ENCODE measurements at places on chromosomes 5 and 9. TPM values are rescaled to one million over a fixed set of nuclear protein-coding genes. Genes with fewer than 3 reads are reported as not detected.

UHRF2 gene
- polyA plus RNA-seq: 16.6 TPM

PCSK1 gene
- polyA plus RNA-seq: 0.08 TPM

DNA sequence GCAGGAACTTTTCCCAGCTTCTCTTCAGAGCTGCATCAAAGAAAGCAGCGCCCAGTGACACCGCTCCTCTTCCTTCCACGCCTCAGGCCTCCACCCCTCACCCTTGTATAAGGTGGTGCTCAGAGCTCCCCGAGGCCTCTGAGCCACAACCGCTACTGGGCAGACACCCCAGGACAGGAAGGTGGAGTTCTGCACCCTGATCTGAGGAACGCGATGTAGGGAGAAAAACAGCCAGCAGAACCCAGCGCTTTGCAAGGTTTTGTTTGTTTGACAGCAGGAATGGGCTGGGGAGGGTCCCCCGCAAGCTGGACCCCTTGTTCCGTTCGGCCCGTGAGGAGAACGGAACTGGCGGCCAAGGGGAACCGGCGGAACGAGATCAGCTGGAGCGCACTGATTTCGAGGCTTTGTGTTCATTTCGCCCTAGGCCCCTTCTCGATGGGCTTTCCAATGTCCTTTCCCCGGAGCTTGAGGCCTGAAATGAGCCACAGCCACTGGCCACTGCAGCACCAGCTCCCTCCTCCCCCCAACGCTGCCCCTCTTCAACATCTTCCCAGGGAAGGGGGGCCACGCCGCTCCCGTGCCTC, 4.1 kb downstream of the EDF1 start:
- DNase-seq: peak; percentile 3

- no peak for DNase-seq
These were observed 3.8 kb upstream of the CCDC192 start for GRCh38 chr5:127699416-127699815.

GRCh38 chr9:32915802-32916201, 85.6 kb downstream of the APTX start:
- DNase-seq: no peak

- peak; percentile 19 for DNase-seq
These were observed 50.4 kb upstream of the FAM170A start for GRCh38 chr5:119578937-119579336.

DNA sequence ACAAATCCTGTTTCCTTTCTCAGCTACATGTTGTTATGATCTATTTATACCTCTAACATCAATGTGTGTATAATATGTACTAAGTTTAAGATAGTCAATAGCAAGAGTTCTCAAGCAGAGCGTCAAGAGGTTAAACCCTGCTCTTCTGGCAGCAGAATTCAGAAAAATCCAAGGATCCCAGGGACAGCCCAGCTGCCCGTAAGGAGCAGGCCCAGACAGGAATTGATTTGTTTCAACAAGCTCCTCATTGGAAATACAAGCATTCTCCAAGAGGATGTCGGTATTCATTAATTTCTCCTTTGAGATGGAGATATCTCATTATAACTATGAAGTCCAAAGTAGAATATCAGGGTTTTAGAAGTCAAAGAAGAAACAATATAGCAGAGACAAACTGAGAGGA, 14.9 kb downstream of the EFNA5 start:
- no peak for DNase-seq

SLC6A19 gene
- 5.8 TPM for polyA plus RNA-seq

DNA sequence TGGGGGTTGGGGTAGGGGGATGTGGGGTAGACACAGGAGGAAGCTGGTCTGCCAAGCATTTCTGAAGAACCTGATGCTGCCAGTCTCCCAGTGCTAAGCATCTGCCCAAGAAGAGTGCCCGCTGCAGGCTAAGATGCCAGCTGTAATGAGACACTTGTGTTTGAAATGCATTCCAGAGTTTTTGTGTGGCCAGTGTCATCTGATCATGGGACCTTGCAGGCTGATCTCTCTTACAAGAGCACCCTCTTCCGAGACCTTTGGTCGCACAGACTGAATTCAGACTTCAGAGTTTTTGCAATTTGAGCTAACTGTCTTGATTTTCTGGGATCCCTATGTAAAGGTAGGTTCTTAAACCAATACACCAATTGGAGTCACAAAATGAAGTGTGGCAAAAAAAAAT, 58.1 kb downstream of the DENND1A start:
- DNase-seq: no peak

DNA sequence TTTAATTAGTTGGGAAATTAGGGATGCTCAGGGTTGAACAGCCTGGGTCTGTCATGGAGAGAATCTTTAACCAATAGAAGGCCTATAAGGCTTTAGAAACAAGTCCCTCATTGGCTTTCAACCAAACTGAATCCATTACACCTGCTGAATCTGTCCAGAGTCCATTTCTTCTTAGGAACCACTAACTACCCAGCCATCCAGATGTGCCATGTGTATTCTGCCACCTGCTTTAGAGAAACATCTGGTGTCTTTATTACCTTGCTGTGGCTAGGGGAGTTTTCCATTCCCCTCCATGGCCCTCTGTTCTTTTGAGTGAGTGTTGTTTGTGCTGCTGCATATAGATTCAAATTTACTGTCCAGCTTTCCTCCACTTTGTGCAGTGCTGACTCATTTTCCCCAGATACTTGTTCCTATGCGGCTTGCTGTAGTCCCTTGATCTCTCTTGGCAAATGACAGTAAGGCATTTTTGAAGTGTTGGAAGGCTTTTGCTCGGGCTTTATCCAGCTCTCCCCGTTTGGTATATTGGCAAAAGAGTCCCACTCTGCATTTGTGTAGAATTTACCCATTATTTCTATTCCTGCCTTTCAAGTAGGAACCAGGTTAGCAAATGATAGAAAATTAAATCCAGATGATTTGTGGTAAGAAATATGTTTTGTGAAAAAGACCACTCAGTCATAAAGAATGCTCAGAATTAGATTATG, 54.6 kb downstream of the NLN start:
- DNase-seq: no peak

DNA sequence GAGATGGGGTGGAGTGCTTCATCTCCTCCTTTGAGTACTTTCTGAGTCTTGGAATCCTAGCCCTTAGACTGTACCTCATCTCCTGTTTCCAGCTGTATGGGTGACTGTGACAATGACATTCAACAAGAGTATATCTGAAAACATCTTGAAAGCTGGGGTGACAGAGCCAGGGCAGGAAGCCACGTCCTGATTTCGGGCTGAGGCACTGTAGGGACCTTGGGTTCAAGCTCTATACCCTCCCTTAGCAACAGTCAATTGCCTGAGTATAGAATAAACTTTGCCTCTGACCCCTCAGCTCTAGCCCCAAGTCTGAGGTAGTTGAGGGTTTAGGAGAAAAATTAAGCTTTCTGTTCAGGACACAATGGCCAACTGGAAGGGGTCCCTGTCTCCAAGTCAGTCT, 6.3 kb downstream of the FOXE1 start:
- DNase-seq: no peak

DNA sequence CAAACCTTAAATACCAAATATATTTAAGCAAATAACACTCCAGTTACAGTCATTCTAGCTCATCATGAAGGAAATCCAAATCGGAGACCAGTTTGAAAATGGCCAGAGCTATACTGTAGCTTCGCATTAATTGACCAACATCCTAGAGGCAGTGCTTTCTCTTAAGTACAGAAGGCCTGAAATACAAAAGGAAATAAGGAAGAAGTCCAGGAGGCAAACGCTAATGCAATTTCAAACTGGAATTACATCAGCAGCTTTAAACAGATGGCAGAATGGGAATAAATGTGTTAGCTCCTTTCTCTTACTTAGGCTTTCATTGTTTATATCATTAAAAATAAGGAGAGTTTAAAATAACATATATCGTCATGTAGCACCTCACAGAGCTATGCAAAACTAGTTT, 197.0 kb downstream of the SEC61B start:
- DNase-seq: no peak

SLC34A3 gene
- polyA plus RNA-seq: 4.7 TPM

DNA sequence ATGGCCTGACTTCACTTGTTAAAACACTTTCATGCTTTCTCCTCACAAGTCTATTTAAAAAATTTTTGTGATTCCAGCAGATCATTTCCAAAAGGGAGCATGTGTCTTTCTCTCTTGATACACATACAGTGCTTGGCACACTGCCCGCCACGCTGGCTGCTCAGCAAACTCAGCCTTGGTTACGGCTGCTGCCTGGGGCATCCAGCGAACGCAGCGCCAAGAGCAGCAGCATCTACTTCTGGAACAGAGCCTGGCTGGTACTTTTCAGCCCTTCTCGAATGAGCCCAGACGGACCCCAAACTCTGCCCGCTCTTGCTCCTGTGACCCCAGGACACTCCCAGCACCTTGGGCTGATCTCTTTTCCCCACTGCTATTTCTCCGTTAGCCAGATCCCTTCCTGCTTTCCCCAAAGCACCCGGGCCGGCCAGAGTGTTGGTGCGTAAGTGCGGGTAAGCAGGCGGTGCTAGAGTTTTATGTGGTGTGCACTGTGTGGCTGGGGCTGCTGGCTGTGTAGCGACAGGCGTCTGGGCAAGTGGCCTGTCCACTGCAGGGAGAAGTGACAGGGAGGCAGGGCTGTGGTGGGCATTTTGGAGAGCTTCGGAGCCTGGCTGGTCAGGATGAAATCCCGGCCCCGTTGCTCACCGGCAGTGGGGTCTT, 73.2 kb downstream of the SH3PXD2B start:
- DNase-seq: peak; percentile 71

FOXD4 gene
- 0.24 TPM for polyA plus RNA-seq

HBEGF gene
- polyA plus RNA-seq: 7.9 TPM

ACTBL2 gene
- 0.17 TPM for polyA plus RNA-seq

DNA sequence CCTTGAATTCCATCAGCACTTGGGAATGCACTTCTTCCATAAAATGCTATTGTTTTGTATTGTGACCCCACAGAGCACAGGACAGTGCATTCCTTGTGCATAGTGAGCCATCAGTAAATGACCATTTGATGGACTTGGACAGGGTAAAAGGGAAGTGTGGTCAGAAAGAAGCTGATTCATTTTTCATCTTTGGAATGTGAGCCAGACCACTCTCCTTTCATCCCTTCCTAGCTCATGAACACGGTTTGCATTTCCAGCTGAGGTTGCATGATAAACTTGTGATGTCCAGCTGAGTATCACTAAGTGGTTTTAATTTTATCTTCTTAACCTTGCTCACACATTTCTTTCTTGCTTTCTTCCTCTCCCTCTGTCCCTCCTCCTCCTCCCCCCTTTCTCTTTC, 101.3 kb downstream of the NUDT12 start:
- no peak for DNase-seq

GRCh38 chr5:83586874-83587776, 115.6 kb downstream of the VCAN start:
- no peak for DNase-seq

GRCh38 chr9:109624143-109624542, 126.0 kb upstream of the PTPN3 start:
- no peak for DNase-seq

DNA sequence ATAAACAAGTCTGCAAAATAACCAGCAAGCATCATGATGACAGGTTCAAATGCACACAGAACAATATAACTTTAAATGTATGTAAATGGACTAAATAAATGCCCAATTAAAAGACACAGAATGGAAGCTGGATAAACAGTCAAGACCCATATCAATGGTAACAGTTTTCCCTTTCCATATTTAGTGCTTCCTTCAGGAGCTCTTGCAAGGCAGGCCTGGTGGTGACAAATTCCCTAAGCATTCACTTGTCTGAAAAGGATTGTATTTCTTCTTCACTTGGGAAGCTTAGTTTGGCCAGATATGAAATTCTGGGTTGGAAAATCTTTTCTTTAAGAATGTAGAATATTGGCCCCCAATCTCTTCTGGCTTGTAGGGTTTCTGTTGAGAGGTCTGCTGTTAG, 120.2 kb upstream of the RASA1 start:
- no peak for DNase-seq
